NCI-H774 (cell line): ENCODE measurements at places on chromosomes 4 and X.

- no peak for DNase-seq
These were observed 128.1 kb downstream of the PTTG2 start for GRCh38 chr4:38088321-38088720.

- DNase-seq, result peak; percentile 24
These were observed 133.1 kb downstream of the AKAP4 start for GRCh38 chrX:50067435-50068284.

GRCh38 chr4:115575851-115576250 is 462.4 kb upstream of the NDST4 start:
- DNase-seq, result no peak

DNA sequence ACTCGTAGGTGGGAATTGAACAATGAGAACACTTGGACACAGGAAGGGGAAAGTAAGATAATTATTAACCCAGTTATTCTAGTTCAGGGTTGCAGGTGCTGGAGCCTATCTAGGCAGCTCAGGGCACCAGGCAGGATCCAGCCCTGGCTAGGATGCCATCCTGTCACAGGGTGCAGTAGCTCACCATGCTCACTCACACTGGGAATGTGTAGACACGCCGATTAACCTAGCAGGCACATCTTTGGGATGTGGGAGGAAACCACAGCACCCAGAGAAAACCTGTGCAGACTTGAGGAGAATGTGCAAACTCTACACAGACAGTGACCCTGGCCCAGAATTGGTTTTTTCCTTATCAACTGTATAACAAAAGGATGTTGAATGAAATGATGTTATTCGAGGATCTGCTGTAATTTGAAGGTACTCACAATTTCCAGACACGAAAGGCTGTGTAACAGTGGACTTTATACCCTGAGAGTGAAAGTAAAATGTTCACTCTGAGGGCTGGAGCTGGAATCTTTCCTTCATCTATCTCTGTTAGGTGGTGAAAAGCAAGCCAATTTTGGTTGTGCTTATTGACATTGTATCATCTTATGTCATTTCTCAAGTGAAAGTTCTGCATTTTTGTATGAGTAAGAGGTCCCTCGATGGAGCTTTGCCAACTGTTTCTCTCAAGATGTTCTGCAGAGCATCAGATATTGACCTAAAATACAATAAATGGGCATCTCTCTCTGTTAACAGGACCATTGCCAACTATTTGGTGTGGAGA is 78.8 kb downstream of the PHEX start:
- no peak for DNase-seq

- DNase-seq, result no peak
These were observed 230.3 kb upstream of the ARHGAP24 start for GRCh38 chr4:85244638-85245037.

DNA sequence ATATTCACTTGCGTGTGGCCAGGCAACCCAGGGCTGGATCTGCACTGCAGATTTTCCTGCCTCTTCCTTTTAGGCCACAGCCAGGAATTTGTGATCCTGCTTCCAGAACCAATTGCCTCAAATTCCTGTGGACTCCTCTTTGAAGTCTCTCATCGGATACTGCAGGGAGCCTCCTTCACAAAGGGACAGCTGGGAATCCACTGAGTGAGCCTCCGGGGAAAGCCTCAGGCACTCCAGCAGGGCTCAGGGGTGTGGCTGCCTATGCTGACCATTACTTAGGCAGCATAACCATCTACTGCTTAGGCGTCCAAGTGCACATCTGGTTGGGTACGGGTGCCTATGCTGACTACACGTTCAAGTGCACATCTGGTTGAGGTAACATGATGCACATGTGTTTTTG is 321.5 kb downstream of the NLGN4X start:
- no peak for DNase-seq

GRCh38 chr4:77777135-77777807 is 41.9 kb downstream of the CNOT6L start:
- DNase-seq, result no peak

DNA sequence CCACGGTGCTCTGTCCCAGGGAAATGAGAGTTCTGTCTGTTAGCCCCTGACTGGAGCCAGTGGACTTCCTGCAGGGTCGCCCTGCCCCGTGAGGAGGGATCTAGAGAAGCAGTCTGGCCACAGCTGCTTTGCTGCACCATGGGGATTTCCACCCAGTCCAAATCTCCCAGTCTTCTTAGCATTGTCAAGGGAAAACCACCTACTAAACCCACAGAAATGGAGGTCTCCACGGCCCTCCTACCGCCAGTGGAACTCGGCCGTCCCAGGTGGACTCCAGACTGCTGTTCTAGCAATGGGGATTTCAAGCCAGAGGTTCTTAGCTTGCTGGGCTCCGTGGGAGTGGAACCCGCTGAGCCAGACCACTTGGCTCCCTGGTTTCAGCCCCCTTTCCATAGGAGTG is 133.3 kb upstream of the PCDH7 start:
- DNase-seq, result no peak

DNA sequence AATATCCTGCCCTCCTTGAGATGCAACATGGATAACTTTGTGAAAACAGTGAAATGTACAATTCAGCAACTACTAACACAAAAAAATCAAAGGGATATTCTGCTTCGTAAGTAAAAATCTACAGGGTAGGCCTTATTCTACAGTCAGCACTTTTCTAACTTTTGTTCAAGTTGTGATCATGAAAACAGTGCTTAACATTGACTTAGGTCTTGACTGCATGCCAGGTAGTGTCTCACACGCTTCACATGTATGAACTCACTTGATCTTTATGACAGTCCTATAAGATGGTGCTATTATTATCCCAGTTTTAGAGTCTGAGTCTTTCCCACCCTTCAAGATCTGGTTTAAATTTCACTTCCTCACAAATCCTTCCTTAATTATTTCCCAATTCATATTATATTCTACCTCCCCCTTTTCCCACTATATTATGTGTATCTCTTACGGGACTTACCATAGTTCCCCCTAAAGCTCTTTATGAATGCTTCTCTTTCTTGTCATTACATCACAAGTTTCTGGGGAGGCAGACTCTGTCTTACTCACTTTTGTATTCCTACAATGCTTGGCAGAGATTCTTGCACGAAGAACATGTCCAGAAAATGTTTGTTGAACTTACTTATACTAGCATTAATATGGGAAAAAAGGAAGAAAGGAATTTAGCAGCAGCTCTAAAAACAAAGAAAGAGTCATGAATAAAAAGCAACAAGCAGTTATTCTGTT is 179.8 kb downstream of the SCFD2 start:
- no peak for DNase-seq

DNA sequence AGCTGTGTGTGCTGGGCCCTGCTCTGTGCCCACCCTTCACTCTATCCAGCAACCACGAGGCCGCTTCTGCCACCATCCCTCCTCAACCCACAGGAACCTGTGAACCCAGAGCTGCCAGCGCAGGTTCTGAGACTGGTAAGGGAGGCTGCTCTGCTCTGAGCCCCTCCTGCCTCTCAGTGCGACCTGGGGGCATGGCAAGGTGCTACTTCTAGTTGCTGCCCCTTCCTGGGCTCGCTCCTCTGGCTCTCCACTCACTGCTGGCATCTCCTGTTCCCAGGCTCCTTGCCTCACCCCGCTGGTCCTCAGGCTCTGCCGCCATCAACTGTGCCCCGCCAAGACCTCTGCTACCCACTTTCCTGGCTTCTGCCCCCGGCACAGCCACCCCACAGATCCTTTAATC is 39.3 kb downstream of the RNF212 start:
- no peak for DNase-seq

GRCh38 chr4:110609044-110609750 is 13.7 kb downstream of the PITX2 start:
- no peak for DNase-seq

DNA sequence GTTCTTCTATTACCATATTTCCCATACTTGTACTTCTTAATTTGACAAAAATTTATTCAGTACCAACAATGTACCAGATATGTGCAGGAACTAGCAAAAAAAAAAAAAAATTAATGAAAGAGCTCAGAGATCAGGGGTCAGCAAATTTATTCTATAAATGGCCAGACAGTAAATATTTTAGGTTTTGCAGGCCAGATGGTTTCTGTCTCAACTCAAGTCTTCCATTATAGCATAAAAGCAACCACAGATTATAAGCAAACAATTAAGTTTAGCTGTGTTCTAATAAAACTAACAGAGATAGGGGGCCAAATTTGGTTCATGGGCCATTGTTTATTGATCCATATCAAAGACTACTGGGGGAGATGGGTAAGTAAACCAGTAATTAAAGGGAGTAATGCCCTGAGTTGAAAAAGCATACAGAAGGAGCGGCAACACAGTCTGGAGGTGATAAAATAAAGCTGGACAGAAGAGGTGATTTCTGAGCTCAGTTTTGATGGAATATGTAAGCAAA is 19.3 kb downstream of the NEK1 start:
- no peak for DNase-seq

DNA sequence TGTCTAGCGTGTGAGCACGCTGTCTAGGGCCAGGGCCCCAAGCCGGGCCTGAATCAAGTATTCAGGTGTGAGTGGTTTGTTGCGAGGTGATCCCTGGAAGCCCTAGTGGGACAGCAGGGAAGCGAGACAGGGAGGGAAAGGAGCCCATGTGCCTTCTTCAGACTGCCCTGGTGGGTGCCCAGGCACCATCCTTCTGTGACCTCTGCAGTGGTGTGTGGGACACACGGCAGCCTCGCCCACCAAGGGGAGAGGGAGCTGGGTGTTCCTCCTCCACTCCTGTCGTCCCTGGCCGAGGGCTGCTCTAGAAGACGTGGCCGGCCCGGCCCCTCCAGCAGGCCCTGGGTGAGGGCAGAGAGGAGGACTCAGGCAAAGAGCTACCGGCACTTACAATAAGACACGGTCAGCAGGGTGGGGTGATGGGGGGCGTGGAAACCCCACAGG is 47.4 kb downstream of the HTRA3 start:
- DNase-seq, result no peak

GRCh38 chr4:76308548-76308947 is 2.0 kb downstream of the STBD1 start:
- DNase-seq, result no peak
